ENCODE measurements at places on chromosomes 4 and X. TPM values are rescaled to one million over a fixed set of nuclear protein-coding genes. Genes with fewer than 3 reads are reported as not detected.

The MSANTD1 gene
- total RNA-seq, result 0.99 TPM

The USP17L12 gene
- not detected for total RNA-seq

GRCh38 chr4:53908661-53909078 is 155.7 kb downstream of the CHIC2 start:
- no peak for DNase-seq

GRCh38 chr4:6689506-6689960 is 4.1 kb upstream of the S100P start:
- DNase-seq, result no peak

- no peak for DNase-seq
These were observed 104.7 kb downstream of the RASL11B start for GRCh38 chr4:52966781-52967180.

The TCEAL6 gene
- total RNA-seq, result 0.81 TPM

The NAT8L gene
- 20.0 TPM for total RNA-seq

The OPN1MW2 gene
- not detected for total RNA-seq

The BEND4 gene
- total RNA-seq, result 43.0 TPM

DNA sequence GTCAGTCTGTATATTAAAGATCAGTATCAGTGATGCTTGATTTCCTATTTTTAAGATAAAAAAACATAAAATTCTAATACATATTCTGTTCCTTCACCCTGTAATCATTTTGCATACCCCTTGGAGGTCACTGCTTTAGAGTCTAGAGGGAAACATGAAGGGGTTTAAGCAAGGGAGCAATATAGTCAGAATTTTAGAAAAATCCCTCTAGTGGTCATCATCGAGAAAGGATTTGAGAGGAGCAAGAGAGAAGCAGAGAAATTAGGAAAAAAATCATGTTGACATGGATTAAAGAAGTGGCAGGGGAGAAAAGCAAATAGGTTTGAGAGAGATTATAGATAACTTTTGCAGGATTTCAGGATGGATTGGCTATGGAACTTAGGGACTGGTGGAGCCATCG is 11.1 kb downstream of the APEX2 start:
- no peak for DNase-seq

The TMEM165 gene
- total RNA-seq, result 88.6 TPM

GRCh38 chr4:25993395-25994185 is 79.6 kb downstream of the SMIM20 start:
- DNase-seq, result peak; percentile 96

GRCh38 chr4:952881-953573 is 20.3 kb downstream of the DGKQ start:
- DNase-seq, result no peak

DNA sequence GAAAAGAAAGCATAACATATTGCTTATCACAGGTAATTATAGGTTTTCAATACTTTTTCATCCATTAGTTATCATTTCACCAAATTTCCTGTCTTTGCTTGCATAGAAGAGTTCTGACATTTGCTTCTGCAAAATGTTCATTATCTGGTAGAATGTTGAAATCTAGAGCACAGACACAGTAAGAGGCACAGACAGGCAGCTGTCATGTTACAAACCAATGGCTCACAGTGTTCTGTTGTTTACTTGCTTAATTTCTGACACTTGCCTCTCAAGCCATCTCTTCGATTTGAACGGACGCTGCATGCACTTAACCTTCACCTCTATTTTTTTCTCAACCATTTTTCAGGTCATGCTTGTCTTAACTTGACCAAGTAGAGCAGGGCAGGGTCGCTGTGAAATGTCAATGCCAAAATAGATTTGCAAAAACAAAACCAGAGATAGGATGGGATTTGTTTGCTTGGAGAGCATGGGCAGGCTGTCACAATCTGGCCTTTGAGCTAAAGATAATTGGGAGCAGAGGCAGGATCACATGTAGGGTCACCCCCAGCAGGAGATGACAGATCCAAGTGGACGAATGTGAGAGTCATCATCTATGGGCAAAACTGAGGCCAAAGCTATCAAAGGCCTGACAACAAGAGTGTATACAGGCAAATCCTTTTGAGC is 292.3 kb downstream of the SMARCA1 start:
- no peak for DNase-seq

GRCh38 chr4:61160478-61160877 is 39.6 kb upstream of the ADGRL3 start:
- no peak for DNase-seq

The HSFX4 gene
- not detected for total RNA-seq

The FGFBP1 gene
- not detected for total RNA-seq

- no peak for DNase-seq
These were observed 47.4 kb upstream of the APOOL start for GRCh38 chrX:84956304-84956703.

DNA sequence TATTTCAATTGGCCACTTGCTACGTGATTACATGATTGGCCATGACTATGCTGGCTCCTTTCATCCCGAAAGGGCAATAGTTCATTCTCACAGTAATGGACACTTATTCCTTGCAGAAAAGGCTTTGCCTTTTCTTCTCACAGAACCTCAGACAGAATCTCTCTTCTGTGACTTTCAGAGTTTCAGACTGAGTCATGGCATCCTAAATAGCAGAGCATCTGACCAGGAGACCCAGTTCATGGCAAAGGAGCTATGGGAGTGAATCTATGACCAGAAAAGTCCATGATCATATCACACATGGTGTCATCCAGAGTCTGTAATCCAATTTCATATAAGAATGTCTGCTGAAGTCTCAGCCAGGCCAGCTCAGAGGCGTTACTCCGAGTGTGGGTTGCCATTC is 263.3 kb upstream of the CLNK start:
- DNase-seq, result no peak

GRCh38 chr4:111393781-111394180 is 751.5 kb upstream of the FAM241A start:
- no peak for DNase-seq

The MAGEC1 gene
- total RNA-seq, result not detected

The FMR1NB gene
- not detected for total RNA-seq

- DNase-seq, result no peak
These were observed 146.1 kb upstream of the PACRGL start for GRCh38 chr4:20554134-20554533.

The NPY2R gene
- total RNA-seq, result 0.34 TPM

The CXCL11 gene
- total RNA-seq, result not detected

The BEX1 gene
- 46.8 TPM for total RNA-seq

The TLR7 gene
- total RNA-seq, result not detected

- DNase-seq, result no peak
These were observed 30.6 kb downstream of the TRIM61 start for GRCh38 chr4:164946810-164947209.

The GPRASP2 gene
- total RNA-seq, result 20.0 TPM

DNA sequence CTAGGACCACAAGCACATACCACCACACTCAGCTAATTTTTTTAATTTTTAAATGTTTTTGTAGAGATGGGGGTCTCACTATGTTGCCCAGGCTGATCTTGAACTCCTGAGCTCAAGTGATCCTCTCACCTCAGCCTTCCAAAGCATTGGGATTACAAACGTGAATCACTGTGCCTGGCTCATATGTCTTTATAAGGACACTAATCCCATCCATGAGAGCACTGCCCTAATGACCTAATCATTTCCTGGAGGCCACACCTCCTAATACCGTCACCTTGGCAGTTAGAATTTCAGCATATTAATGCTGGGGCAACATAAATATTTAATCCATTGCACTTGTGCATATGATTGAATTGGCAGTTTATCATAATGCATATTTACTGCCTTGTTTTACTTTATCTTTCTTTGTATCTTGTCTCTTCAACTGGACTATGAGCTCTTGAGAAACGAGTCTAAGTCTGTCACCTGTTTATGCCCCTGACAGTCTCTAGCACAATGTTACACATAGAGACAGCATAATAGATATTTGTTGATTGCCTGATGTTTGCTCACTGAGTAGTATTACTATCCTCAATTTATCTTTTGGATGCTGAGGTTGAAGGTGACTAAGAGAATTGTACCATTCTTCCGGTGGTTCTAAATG is 172.0 kb downstream of the AASDH start:
- DNase-seq, result no peak

- DNase-seq, result no peak
These were observed 125.5 kb downstream of the IL15 start for GRCh38 chr4:141761926-141762325.

The EREG gene
- 0.09 TPM for total RNA-seq

DNA sequence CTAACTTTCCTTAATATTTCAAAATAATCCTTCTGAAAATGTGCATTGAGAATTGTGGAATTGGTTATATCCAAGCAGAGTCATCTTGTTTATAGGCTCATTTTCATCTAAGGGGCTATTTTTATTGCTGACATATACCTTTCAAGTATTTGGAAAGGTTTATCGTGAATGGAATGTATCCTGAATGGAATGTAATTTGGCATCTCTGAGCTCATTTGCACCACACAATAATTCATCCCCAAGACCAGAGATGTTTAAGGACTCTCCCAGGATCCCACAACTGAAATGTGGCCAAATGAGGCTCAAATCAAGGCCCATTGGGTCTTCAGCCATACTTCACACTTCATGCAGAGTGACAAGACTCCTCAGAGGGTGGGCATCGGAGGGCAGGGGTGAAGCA is 7.5 kb upstream of the SETD7 start:
- DNase-seq, result no peak

The SPANXD gene
- not detected for total RNA-seq

DNA sequence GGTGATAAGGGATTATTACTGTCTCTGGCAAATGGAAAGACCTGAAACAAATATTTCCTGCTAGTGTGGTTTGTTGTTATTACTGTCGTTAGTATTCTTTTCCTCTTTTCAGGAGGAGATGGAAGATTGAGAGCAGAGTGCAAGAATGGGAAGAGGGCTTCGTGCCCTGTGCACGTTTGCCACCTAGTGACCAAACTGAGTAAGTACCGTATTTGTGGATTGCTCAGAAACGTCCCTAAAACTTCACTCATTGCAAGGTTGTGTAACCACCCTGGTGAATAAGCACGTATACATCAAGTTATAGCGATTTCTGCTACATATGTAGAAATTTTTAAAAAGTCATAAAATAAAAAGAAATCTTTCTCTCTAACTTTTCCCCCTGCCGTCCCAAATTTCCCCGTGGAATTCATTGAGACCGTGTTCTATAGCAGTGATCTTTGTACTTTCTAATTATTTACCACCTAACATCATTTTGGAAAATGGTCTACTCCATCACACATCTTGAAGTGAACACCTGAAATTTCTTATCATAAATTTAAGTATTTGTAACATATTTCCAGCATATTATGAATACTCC is 24.3 kb downstream of the LINC00632 start:
- DNase-seq, result peak; percentile 11

DNA sequence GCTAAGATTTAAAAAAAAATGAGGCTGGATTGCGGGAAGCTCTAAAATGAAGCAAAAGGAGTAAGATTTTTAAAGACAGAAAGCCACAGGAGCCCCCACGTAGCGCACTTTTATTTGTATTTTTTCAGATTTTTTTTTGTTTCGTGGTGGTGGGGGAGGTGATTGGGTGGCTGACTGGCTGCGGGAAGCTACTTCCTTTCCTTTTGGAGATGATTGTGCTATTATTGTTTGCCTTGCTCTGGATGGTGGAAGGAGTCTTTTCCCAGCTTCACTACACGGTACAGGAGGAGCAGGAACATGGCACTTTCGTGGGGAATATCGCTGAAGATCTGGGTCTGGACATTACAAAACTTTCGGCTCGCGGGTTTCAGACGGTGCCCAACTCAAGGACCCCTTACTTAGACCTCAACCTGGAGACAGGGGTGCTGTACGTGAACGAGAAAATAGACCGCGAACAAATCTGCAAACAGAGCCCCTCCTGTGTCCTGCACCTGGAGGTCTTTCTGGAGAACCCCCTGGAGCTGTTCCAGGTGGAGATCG is 908 bp downstream of the PCDH10 start:
- no peak for DNase-seq

- DNase-seq, result no peak
These were observed 125.8 kb downstream of the PPEF1 start for GRCh38 chrX:18833071-18833731.

DNA sequence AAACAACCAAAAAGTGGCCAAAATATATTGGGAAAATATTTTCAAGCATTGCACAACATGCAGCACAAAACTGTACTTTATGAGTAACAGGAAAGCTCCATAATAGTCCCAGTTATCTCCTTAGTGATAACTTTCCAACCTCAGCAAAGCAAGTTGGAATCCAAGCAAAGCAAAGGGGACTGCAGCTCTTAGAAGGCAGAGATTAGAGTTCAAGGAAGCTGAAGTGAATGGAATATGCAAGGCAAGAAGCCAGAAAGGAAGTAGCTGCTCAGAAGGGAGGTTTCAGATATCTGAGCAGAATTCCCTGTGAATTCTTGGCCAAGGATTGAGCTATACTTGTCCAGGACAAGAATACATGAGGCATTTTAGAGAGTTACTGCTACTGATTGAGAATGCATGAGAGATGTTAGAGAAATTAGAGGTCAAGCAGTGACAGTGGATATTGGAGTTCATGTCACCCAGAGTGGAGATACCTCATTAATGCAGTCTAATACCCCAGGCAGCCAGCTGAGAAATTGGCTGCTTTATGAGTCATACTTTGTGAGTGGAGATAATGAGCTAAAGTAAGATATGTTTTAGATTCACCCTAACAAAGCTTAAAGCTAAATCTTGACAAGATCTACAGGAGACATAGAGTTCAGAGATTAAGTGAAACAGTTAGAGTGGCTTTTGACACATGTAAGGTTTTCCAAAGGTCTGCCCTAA is 102.8 kb downstream of the INPP4B start:
- no peak for DNase-seq

DNA sequence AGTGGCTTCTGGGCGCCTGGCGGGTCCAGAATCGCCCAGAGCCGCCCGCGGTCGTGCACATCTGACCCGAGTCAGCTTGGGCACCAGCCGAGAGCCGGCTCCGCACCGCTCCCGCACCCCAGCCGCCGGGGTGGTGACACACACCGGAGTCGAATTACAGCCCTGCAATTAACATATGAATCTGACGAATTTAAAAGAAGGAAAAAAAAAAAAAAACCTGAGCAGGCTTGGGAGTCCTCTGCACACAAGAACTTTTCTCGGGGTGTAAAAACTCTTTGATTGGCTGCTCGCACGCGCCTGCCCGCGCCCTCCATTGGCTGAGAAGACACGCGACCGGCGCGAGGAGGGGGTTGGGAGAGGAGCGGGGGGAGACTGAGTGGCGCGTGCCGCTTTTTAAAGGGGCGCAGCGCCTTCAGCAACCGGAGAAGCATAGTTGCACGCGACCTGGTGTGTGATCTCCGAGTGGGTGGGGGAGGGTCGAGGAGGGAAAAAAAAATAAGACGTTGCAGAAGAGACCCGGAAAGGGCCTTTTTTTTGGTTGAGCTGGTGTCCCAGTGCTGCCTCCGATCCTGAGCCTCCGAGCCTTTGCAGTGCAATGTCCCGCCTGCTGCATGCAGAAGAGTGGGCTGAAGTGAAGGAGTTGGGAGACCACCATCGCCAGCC is at the start of gene ATOH1:
ATOH1 (plus strand) TSS at position 422 of the 663 bp plus-strand sequence; CDS start at position 596, 174 bp downstream.
- DNase-seq, result peak; percentile 89

GRCh38 chr4:11931266-11931820 is 502.6 kb upstream of the HS3ST1 start:
- DNase-seq, result no peak

The GABRQ gene
- 8.6 TPM for total RNA-seq
